Right atrium auricular region (tissue), 2 donors: ENCODE measurements at places on chromosomes 12 and 14.

DNA sequence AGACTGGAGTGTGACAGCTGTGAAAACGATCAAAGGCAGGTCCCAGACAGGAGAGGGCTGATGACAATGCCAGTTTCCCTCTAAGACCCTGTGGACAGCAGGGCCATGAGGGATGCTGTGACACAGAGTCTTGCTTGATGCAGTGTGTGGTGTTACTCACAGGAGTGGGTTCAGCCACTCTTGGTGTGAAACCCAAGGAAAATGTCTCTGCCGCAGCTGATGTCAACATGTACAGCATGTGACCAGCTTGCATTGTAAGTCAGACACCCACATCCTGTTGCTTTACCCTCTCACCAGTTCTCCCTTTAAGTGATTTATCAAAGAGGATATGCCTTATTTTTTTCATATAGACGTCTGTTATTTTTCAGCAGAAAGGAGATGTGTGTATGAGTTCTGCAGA is 268.6 kb downstream of the BTG1 start:
- H3K27ac ChIP-seq = no peak overlapping the region
- no peak for DNase-seq
- peaks cover 5% of the 10 kb centered on the region for H3K4me1 ChIP-seq
- H3K27me3 ChIP-seq = no peaks in the 10 kb centered on the region
- no peak overlapping the region for H3K4me3 ChIP-seq

GRCh38 chr12:87216436-87216835 is 812.8 kb downstream of the C12orf50 start:
- H3K4me3 ChIP-seq = no peak overlapping the region
- no peaks in the 10 kb centered on the region for H3K27me3 ChIP-seq
- no peaks in the 10 kb centered on the region for H3K36me3 ChIP-seq
- H3K4me1 ChIP-seq = no peaks in the 10 kb centered on the region
- DNase-seq = no peak
- H3K27ac ChIP-seq = no peak overlapping the region

DNA sequence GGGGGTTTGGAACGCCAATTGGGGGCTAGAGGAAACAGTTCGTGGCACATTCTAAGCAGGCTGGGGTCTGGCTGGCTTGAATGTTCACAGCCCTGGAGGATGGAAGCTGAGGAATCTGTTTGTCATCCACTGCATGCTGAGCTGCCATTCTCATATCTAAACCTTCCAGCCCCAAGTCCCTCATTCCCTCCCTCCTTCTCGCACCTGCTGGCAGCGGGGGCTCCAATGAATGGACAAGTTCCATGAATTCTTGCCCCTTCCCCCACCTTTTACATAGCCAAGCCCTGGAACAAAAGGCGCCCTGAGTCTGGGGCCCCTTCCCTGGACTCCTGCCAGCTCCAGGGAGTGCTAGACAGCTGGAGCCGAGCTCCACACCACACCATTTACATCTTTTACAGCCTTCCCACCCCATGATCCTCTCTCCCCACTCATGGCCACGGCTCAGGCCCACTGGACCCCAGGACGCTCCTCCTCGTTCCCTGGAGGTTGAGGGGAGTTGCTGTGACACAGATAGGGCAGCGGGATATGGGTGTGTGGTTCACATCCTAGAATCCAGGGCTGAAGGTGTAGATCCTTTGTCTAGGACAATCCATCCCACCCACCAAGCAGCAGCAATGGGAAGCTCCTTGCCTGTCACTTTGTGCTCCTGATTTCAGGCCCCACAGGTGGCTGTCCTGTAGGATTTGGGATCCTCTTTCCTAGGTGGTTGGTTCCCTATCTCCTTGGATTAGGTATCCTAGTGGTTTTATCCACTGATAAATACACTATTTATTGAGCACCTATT is 21.7 kb upstream of the VRTN start:
- no peak overlapping the region for H3K4me3 ChIP-seq
- no peaks in the 10 kb centered on the region for H3K27me3 ChIP-seq

DNA sequence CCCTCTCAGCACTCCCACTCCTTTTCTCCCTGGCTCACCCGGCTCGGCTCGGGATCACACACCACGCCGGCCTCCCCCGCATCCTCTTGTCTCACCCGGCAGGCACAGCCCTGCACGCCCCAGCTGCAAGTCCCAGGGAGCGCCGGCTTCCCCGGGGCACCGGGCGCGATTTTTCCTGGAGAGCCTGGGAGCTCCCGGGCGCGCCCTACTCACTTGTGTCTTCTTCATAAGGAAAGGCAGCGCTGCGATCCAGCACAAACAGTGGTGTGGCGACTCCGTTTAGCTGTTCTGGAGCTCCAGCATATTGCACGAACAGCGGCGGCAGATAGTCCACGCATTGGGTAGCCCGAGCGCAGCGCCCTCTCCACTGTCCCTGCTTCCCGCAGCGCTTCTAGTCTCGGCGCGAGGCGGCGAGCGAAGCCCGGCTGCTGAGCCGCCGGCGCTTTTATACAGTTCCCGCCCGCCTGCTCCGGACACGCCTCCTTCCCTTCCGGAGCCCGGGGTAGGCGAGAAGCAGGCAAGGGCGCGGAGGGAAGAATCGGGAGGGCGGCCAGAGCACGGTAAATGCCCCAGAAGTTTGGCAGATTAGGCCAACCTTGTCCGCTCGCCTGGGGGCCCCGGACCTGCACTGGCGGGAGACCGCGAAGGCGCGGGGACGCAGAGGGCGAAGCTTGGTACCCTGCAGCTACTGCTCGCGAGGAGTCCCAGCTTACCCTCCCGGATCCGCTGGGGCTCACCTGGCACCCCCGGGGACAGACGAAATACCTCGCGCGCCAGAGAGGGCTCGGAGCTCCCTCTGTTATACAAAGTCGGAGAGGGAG is at the start of gene KITLG:
TSS of gene KITLG (minus strand) at position 421 of the 821 bp plus-strand sequence. CDS start at position 228, 193 bp downstream.
- no peaks in the 10 kb centered on the region for H3K36me3 ChIP-seq
- no peaks in the 10 kb centered on the region for H3K4me1 ChIP-seq
- peak; percentile 83 for DNase-seq
- no peaks in the 10 kb centered on the region for H3K27me3 ChIP-seq
- H3K27ac ChIP-seq = peak within 1 kb of the TSS; percentile 74

DNA sequence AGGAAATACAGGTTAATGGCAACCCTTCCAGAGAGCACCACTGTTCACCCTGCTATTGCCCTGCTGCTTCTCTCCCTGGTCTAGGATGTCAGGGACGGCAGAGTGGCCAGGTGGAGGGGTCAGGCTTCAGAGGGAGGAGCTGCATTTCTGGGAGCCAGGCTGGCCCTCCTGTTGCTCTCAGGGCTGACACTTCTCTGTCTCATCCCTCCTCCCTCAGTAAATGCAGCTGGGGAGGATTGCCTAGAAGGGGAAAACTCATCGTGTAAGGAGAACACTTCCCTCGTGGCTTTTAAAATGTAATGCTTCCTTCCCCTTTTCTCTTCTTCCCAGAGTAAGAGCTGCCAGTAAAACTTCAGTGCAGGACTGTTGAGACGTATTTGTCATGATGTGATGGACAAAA is 20.8 kb downstream of the SUSD6 start:
- H3K27ac ChIP-seq = no peak overlapping the region
- H3K4me1 ChIP-seq = peaks cover 99% of the 10 kb centered on the region
- no peak for DNase-seq
- H3K4me3 ChIP-seq = no peak overlapping the region

DNA sequence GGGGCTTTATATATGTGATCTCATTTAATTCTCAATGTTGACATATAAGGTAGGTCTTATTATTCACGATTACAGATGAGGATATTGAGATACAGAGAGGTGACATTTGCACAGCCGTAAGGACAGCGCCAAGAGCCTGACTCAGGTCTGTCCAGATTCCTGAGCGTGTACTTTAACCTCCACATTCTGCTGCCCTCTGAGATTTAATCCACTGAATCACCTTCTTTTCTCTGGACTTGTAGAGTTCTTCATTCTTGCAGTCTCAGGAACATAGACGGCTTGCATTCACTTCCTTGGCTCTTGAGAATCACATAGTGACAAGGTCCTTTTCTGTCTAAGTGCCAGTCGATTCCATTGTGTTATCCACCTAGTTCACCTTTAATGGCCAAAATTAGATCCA is 141.0 kb upstream of the ARHGAP5 start:
- DNase-seq = no peak
- no peaks in the 10 kb centered on the region for H3K36me3 ChIP-seq
- H3K27ac ChIP-seq = no peak overlapping the region
- H3K27me3 ChIP-seq = no peaks in the 10 kb centered on the region
- H3K4me1 ChIP-seq = peaks cover 21% of the 10 kb centered on the region
- H3K4me3 ChIP-seq = no peak overlapping the region
